ENCODE measurements at places on chromosomes 5 and 9. TPM values are rescaled to one million over a fixed set of nuclear protein-coding genes. Genes with fewer than 3 reads are reported as not detected.

ZNF366 gene
- 9.0 TPM for total RNA-seq

GRCh38 chr9:100240512-100240911 lies 112.2 kb downstream of the TEX10 start:
- H3K4me1 ChIP-seq, result no peaks in the 10 kb centered on the region
- H3K27me3 ChIP-seq, result no peaks in the 10 kb centered on the region
- H3K4me3 ChIP-seq, result no peak overlapping the region

DNA sequence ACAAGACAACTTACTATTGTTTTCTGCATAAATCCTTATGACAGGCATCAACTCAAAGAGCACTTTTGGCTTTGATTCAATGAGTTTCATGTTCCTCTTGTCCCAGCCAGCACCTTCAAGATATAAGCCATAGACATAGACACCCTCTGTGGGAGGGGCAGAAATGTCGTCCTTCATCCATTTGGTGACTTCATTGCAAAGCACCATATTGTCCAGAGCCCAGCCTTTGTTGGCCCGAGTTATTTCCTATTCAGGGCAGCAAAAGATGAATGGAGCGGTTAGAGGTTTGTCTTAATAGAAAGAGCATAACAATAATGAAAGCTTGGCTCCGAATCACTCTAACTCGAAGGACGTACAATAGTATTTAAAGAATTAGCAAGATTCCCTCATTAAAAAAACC lies 243.9 kb downstream of the DNAH5 start:
- H3K4me3 ChIP-seq, result no peak overlapping the region
- H3K27ac ChIP-seq, result no peak overlapping the region
- H3K36me3 ChIP-seq, result no peaks in the 10 kb centered on the region
- DNase-seq, result no peak

DNA sequence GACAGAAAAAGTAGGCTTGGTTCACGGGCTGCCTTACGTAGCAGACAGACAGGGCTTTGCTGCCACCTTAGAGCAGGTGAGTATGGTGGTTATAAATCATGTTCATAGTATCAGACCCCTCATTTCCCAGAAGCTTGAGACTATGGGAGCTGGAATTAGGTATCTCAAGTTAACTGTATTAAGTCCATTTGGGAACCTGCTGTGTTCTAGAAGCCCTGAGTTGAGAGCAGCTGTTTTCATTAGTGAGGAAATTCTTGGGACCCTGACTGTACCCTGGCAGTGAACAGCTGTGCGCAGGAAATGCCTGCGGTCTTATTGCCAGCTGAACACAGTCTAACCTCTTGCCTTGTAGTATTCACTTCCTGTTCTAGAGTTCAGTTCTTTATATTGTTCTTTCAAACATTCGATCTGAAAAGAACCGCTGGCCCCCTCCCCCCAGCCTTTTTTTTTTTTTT lies 29.8 kb downstream of the UGCG start:
- H3K4me1 ChIP-seq, result peaks cover 3% of the 10 kb centered on the region
- H3K27me3 ChIP-seq, result no peaks in the 10 kb centered on the region
- peaks cover 18% of the 10 kb centered on the region for H3K36me3 ChIP-seq
- no peak overlapping the region for H3K4me3 ChIP-seq
- H3K27ac ChIP-seq, result no peak overlapping the region

- H3K27ac ChIP-seq, result peak overlapping the region; percentile 95
- no peaks in the 10 kb centered on the region for H3K27me3 ChIP-seq
- no peak overlapping the region for H3K4me3 ChIP-seq
- no peak for DNase-seq
Measured at GRCh38 chr9:38061326-38061977, 7.6 kb downstream of the SHB start.

PLPP7 gene
- 124 TPM for total RNA-seq

TCF7 gene
- 1.3 TPM for total RNA-seq

- no peaks in the 10 kb centered on the region for H3K36me3 ChIP-seq
- no peak for DNase-seq
- no peak overlapping the region for H3K27ac ChIP-seq
- no peaks in the 10 kb centered on the region for H3K4me1 ChIP-seq
Measured at GRCh38 chr9:6049798-6050197, 34.4 kb upstream of the RANBP6 start.

DNA sequence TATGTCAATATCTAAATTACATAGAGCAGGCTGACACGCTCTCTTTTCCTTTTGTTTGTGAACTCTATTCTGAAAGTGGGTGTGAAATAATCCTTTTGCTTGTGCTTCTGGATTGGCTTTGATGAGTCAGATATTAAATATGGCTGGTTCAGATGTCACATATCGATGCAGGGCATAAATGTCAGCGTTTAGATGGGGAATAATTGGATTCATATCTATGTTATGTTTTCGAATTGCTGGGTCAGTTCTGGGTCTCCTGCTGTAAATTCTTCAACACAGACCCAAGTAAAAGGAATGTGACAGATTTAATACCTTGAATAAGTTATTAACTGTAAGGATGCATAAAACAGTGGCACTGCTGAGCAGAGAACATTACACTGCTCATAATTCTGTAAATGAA lies 118.7 kb upstream of the SNX2 start:
- H3K4me3 ChIP-seq, result no peak overlapping the region
- H3K36me3 ChIP-seq, result no peaks in the 10 kb centered on the region
- no peaks in the 10 kb centered on the region for H3K27me3 ChIP-seq
- H3K4me1 ChIP-seq, result no peaks in the 10 kb centered on the region
- DNase-seq, result no peak

SOHLH1 gene
- not detected for total RNA-seq

WNK2 gene
- total RNA-seq, result 132 TPM

- H3K27me3 ChIP-seq, result no peaks in the 10 kb centered on the region
- DNase-seq, result no peak
- no peak overlapping the region for H3K4me3 ChIP-seq
- H3K27ac ChIP-seq, result no peak overlapping the region
- no peaks in the 10 kb centered on the region for H3K4me1 ChIP-seq
Measured at GRCh38 chr5:134944630-134945029, 23.1 kb upstream of the CATSPER3 start.

SPATA31E1 gene
- total RNA-seq, result not detected

- no peaks in the 10 kb centered on the region for H3K27me3 ChIP-seq
- DNase-seq, result no peak
- H3K4me1 ChIP-seq, result no peaks in the 10 kb centered on the region
- no peak overlapping the region for H3K4me3 ChIP-seq
- H3K27ac ChIP-seq, result no peak overlapping the region
Measured at GRCh38 chr5:2355859-2356258, 395.6 kb downstream of the IRX2 start.

GRCh38 chr9:107054146-107054545 lies 191.2 kb downstream of the ZNF462 start:
- no peak overlapping the region for H3K27ac ChIP-seq
- H3K27me3 ChIP-seq, result no peaks in the 10 kb centered on the region
- no peak overlapping the region for H3K4me3 ChIP-seq
- no peaks in the 10 kb centered on the region for H3K4me1 ChIP-seq
- DNase-seq, result no peak
- H3K36me3 ChIP-seq, result no peaks in the 10 kb centered on the region

PTGS1 gene
- 46.0 TPM for total RNA-seq

S1PR3 gene
- 34.7 TPM for total RNA-seq

SAXO1 gene
- not detected for total RNA-seq

GRXCR2 gene
- total RNA-seq, result 0.24 TPM

DNA sequence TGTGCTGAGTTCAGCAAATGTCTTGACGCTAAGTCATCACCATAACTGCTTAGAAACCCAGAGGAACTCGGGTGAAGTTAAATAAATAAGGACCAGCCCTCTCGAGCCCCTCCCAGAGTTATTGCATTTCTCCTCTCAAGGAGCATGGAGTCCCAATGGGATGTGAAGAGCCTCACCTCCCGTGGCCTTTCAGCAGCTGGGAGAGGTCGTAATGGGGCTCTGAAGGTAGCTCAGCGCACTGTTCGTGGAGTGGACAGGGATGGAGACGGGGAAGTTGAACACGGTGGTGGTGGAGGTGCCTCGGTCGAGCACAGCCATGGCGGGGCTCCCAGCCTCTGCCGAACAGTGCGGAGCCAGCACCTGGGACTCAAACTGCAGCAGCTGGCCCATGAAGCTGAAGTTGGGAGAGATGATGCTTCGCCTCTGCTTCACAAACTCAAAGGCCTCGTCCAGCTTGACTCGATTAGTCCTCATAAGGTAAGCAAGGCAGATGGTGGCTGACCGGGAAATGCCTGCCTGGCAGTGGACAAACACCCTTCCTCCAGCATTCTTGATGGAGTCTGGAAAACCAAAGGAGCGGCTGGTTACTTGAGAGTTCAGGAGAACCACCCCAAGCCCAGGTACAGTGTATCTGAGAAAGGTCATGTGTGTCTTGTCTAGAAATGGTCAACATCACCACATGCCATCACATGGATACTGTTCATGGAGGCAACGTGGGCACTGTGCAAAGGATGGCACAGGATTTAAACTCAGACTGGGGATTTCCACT lies 2.2 kb downstream of the DUSP1 start:
- peaks cover 37% of the 10 kb centered on the region for H3K36me3 ChIP-seq
- DNase-seq, result no peak
- no peaks in the 10 kb centered on the region for H3K27me3 ChIP-seq
- peak overlapping the region; percentile 93 for H3K27ac ChIP-seq

KIF20A gene
- total RNA-seq, result 0.12 TPM

GRCh38 chr5:53425687-53426511 lies 54.5 kb upstream of the FST start:
- H3K4me3 ChIP-seq, result no peak overlapping the region
- no peaks in the 10 kb centered on the region for H3K4me1 ChIP-seq
- H3K36me3 ChIP-seq, result no peaks in the 10 kb centered on the region
- no peaks in the 10 kb centered on the region for H3K27me3 ChIP-seq
- no peak overlapping the region for H3K27ac ChIP-seq

- H3K4me3 ChIP-seq, result no peak overlapping the region
- no peaks in the 10 kb centered on the region for H3K36me3 ChIP-seq
- H3K27me3 ChIP-seq, result no peaks in the 10 kb centered on the region
Measured at GRCh38 chr5:78546276-78546996, 102.1 kb downstream of the LHFPL2 start.

DBH gene
- total RNA-seq, result not detected

DNA sequence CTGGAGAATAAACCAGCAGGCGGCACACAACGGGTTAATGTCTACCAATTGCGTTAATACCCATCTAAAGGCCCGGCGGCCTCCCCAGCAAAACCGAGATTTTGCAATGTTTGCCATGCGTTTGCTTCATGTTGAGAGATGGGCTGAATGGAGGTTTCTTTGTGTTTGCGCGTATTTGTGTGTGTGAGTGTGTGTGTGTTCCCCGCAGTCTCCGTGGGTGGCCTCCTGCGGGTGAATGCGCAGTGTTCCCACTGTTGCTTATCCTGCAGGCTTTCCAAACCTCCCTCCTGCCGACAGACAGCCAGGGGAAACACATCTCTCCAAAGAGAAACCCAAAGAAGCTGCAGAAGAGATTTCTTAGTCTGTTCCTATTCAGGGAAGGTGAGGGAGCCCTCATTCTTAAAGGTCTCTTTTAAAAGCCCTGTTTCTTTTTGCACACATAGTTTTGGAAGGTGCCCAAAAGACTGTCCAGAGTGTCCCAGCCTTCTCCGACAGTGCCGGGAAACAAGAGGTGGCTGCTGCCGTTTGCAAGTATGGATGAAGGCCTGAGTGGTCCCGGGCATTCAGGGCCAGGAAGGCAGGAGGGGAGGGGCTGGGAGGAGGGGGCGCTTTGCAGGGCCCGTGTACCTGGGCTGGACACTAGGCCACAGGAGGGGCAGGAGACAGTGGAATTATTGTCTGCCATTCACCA lies 103.8 kb upstream of the ERCC6L2 start:
- H3K4me1 ChIP-seq, result no peaks in the 10 kb centered on the region
- no peaks in the 10 kb centered on the region for H3K36me3 ChIP-seq
- no peaks in the 10 kb centered on the region for H3K27me3 ChIP-seq
- H3K4me3 ChIP-seq, result no peak overlapping the region

GRCh38 chr5:140986117-140986521 lies 19.8 kb downstream of the PCDHAC2 start:
- no peak overlapping the region for H3K4me3 ChIP-seq
- no peak overlapping the region for H3K27ac ChIP-seq
- no peaks in the 10 kb centered on the region for H3K4me1 ChIP-seq
- no peaks in the 10 kb centered on the region for H3K36me3 ChIP-seq
- no peak for DNase-seq

FOXD4 gene
- total RNA-seq, result not detected

DOK3 gene
- 2.6 TPM for total RNA-seq

GRCh38 chr5:120162321-120162720 lies 301.8 kb upstream of the PRR16 start:
- no peak for DNase-seq
- no peak overlapping the region for H3K27ac ChIP-seq
- no peaks in the 10 kb centered on the region for H3K4me1 ChIP-seq
- H3K36me3 ChIP-seq, result no peaks in the 10 kb centered on the region

DNA sequence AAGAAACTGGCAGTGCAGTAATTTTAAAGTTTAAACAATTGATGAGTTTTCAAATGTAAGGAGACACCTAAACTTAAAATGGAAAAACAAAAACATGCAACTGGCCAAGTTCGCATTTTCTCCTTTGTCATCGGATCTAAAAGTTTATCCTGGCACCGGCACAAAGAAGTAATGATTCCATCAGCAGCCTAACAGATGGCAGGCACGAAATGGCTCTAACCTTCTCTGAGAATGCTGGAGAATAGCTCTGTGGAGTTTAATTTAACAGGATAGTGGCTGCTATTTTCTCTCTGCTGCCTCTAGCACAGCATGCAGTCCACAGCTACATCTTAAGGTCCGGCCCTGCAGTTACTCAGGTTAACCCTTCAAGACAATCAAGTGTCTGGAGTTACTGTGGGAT lies 82.2 kb downstream of the PRELID2 start:
- H3K27me3 ChIP-seq, result no peaks in the 10 kb centered on the region
- no peak for DNase-seq
- peaks cover 6% of the 10 kb centered on the region for H3K4me1 ChIP-seq
- H3K27ac ChIP-seq, result no peak overlapping the region

- no peaks in the 10 kb centered on the region for H3K27me3 ChIP-seq
- H3K4me1 ChIP-seq, result no peaks in the 10 kb centered on the region
- H3K36me3 ChIP-seq, result no peaks in the 10 kb centered on the region
- no peak overlapping the region for H3K4me3 ChIP-seq
- DNase-seq, result no peak
Measured at GRCh38 chr5:125012727-125013451, 266.4 kb upstream of the ZNF608 start.

PCDHGA10 gene
- total RNA-seq, result 4.8 TPM

DNA sequence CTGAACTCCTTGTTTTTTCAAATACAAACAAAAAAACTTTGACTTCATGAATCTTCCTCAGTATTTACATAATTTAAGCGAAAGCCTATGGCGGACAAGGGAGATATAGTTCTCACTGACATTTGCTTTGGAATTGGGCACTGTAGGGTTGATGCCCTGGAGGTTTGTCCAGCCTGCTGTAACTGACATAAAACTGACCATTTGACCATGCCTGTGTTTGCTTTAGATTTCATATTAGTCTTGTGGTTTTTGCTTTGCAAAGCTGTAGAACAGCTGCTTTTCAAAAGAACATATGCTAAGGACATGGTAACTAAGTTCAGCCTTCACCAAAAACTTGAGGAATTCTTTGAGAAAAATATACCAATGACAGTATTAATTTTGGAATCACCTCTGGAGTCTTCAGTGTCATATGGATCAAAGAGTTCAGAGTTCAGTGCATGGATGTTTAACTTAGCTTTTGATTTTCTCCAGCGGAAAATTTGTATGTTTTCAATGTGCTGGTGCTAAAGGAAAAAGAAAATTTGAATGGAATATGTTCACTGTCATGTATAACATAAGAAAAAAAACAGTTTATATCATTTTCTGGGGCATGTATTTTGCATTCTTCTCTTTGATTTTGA lies 1013.1 kb downstream of the NR2F1-AS1 start:
- no peaks in the 10 kb centered on the region for H3K36me3 ChIP-seq
- no peak overlapping the region for H3K27ac ChIP-seq
- no peak for DNase-seq
- no peak overlapping the region for H3K4me3 ChIP-seq
- no peaks in the 10 kb centered on the region for H3K27me3 ChIP-seq
- H3K4me1 ChIP-seq, result no peaks in the 10 kb centered on the region

INSL4 gene
- not detected for total RNA-seq

- no peak overlapping the region for H3K4me3 ChIP-seq
- H3K36me3 ChIP-seq, result no peaks in the 10 kb centered on the region
- peak; percentile 63 for DNase-seq
- H3K27me3 ChIP-seq, result no peaks in the 10 kb centered on the region
- H3K4me1 ChIP-seq, result no peaks in the 10 kb centered on the region
Measured at GRCh38 chr5:76256116-76256889, 146.8 kb upstream of the IQGAP2 start.

Measured in right atrium auricular region (tissue), 2 donors.